Activated T-cell treated with anti-CD3 and anti-CD28 coated beads for 24 hours (primary cell): ENCODE measurements at places on chromosomes 1 and 21.

GRCh38 chr1:72369069-72369757 is 86.9 kb upstream of the NEGR1 start:
- no peak for DNase-seq

- no peak for DNase-seq
Observed at GRCh38 chr21:23861911-23862504, 1745.3 kb downstream of the MRPL39 start.

- DNase-seq, result no peak
Observed at GRCh38 chr1:179197690-179198297, 31.7 kb downstream of the ABL2 start.

DNA sequence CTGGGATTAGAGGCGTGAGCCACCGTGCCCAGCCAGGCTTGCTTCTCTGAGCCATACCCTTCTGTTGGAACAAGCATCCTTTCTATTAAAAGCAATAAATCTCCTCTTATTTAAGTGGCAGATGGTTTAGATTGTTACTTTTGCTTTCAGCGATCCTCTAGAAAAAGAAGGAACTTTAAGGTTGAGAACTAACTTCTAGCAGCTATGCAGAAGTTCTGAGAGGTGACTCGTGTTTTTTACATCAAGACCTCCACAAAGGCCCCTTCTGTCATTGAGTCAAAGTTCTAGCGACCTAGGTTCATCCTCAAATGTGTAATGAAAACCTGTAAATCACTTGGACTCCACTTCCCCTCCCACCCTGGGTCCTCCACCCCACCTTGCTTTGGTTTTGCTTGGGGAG is 30.8 kb downstream of the PLEKHO1 start:
- no peak for DNase-seq

GRCh38 chr1:85661767-85662166 is 46.5 kb downstream of the ZNHIT6 start:
- DNase-seq, result no peak

DNA sequence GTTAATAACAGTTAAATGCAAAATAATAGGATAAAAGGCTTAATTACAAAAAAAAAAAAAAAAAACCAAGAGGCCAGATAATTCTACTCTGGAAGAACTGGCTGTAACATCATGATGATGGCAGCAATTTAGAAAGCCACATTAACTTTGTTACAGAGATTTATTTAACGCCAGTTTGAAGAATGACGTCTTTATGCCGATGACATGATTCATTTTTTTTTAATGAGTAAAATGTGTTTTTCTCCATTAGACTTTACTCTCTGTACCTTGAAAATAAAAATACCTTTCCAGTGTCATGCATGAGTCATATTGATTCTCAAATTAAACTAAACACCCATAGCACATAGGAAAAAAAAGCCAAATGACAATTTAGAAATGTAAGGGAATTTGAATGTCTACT is 226.1 kb downstream of the RGS7 start:
- no peak for DNase-seq

- no peak for DNase-seq
Observed at GRCh38 chr1:160855181-160855981, 7.3 kb downstream of the CD244 start.

- DNase-seq, result no peak
Observed at GRCh38 chr1:36824390-36824861, 209.9 kb downstream of the GRIK3 start.

DNA sequence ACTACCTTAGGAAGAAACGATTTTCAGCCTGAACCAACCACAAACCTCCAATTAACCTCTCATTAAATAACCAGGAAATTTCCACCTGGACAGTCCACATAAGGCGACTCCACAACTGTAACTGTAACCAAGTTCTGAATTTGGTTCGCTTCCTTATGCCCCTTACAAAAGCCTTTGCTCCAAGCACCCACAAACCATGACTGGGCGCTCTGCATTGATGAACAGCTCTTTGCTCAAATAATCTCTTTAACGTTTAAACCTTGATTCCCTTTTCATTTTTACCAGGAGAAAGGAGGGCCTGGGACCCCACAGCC is 38.2 kb upstream of the ZNF124 start:
- DNase-seq, result no peak

- no peak for DNase-seq
Observed at GRCh38 chr21:15301014-15301413, 236.2 kb upstream of the NRIP1 start.

- DNase-seq, result no peak
Observed at GRCh38 chr1:52281518-52281917, 84.5 kb downstream of the CC2D1B start.

- no peak for DNase-seq
Observed at GRCh38 chr21:35732788-35733187, 327.5 kb downstream of the SETD4 start.

GRCh38 chr1:230794431-230794830 is 47.2 kb downstream of the CAPN9 start:
- DNase-seq, result no peak

- no peak for DNase-seq
Observed at GRCh38 chr21:44815852-44816628, 1.8 kb downstream of the SUMO3 start.

DNA sequence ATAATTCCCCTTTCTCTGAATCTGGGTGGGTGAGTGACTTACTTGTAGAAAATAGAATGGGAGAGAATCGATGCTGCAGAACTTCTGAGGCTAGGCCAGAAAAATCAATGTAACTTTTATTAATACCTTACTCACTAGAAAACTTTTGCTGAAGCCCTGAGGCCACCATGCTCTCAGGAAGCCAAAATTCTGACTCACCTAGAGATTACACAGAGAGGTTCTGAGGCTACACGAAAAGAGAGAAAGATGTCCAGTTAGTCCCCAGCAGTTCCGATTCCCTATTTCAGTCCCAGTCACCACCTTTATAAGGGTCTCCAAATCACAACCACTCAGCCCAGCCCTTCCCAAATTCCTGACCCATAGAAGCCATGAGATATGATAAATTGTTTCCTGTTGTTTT is 135.2 kb downstream of the NTPCR start:
- DNase-seq, result no peak

DNA sequence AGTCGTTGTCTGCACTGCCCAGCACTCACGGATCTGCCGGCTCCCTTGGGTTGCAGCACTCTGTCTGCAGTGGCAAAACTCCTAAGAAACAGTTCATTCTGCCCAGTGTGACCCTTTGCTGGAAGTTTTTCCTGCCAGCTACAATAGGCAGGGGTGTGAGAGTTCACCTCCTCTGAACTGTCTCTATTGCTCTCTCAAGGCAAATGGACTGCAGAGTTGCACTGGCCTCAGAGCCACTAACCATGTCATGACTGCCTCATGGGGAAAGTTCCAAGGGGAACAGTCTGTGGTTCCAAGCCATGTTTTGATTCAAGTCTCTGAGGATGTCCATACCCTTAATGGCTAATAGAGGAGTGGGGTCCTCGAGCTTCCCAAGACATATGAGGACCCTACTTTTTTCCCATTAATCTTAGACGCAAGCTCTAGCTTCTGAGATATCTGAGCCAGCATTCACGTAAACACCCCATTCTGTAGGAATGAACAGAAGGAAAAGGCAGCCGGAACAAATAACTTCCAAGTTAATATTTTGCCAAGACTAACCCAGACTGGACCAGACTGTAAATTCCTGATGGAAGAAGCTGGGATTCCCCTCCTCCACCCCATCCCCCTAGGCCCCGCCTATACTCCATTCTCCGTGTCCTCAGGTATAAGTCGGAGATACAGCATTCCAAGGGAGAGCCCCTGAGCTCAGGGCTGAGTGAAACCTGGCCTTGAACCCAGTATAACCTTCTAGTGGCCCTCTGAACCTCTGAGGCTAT is 93.8 kb upstream of the AKT3 start:
- no peak for DNase-seq

GRCh38 chr1:74363220-74363619 is 128.0 kb downstream of the TNNI3K start:
- DNase-seq, result no peak

GRCh38 chr1:22257290-22258275 is 114.7 kb upstream of the WNT4 start:
- DNase-seq, result no peak

- no peak for DNase-seq
Observed at GRCh38 chr1:47328992-47329391, 4.6 kb upstream of the CMPK1 start.

DNA sequence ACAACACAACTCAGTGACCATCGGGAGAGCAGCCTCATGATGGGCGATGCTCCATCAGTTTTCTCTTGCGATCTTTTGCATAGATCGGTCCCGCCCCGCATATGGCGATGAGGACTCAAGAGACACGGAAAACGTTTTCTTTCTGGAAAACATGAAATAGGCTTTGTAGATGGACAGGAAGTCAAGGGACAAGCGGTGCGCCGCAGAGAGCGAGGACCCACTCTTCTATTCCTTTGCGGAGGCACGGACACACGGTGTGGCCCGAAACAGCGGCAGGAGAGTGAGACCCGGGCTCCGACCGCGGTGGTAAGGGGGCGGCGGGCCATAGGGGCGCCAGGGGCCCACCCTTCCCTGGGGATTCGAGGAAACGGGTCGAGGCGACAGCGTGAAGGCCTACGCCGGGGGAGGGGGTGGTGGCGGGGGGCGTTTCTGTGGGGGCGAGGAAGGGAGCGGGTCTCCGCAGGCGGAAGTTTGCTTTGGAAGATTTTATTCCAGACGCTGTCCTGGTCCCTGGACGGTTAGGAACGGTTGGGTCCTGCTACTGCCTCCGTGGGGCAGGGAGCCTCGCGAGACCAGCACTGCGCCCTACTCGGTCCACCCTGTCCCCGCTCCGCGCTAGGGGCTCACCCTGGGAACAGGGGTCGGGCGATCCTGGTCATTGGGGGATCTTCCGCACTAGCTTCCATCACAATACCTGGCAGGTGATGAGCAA is 796 bp upstream of the TDRKH start:
- no peak for DNase-seq

DNA sequence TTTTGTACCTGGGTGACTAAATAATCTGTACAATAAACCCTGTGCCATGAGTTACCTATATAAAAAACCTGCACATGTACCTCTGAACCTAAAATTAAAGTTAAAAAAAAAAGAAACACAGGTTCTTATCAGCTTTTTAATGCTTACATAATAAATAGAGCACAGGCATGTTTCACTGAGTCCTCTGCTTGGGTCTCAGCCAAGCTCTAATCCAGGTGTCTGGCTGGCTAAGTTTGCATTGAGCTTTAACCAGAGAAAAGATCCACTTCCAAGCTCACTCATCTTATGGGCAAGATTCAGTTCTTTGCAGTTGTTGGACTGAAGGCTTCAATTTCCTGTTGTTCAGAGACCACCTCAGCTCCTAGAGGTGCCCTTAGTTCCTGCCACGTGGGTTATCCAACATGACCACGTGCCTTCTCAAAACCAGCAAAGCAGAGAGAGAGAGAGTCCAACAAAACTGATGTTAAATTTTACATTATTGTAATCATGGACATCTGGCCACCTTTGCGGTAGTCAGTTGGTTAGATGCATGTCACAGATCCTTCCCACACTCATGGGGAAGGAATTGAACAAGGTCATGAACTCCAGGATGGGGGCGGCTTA is 68.2 kb upstream of the TMPRSS2 start:
- DNase-seq, result no peak

DNA sequence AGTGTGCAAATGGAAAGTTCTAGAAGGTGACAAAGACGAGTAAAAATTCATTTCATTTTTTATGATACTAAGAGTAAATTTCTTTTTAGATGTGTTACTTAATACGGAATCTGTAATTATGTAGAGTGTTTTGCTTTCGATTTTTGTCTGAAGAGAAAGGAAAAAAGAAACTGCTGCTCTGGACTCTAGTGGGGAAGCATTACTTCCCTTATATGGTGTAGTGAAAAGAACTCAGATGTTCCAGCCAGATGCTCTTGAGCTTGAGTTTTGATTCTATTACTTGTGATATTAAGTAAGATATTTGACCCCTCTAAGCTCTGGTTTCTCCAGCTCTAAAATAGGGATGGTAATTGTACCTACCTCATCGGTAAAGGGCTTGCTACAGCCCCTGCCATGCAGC is 12.2 kb upstream of the GPR161 start:
- no peak for DNase-seq

DNA sequence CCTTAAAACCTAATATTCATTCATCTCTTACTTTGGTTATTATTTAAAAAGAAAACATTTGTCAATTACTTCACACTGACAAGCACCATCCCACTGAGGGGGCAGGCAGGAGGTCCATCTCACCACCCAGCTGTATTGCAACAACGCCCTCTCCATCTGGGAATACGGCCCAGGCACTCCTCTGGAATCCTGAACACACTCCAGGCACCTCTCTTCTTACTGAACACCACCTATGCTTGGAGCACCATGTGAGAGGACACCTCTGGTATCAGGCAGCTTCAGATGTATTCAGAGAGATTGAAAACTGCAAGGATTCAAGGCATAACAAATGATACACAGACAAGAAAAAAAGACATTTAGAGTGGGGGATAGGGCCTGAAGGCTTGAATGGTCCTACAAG is 147.1 kb downstream of the CACNA1E start:
- no peak for DNase-seq

DNA sequence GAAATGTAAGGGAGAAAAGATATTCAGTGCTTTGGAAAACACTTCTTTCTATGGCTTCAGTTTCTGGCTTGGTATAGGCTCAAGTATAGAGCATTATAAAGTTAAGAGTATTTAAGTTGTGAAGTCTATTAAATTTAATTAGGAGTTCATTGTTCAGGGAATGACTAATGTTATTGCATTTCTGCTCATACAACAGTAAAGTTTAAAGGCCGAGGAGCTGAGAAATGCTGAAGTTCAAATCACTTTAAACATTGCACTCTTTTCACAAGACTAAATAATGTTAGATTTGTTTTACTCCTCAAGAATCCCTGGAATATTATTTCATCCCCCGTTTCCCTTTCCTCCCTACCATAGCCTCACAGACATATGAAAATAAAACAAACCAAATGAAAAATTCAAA is 30.1 kb downstream of the RGS5 start:
- no peak for DNase-seq

DNA sequence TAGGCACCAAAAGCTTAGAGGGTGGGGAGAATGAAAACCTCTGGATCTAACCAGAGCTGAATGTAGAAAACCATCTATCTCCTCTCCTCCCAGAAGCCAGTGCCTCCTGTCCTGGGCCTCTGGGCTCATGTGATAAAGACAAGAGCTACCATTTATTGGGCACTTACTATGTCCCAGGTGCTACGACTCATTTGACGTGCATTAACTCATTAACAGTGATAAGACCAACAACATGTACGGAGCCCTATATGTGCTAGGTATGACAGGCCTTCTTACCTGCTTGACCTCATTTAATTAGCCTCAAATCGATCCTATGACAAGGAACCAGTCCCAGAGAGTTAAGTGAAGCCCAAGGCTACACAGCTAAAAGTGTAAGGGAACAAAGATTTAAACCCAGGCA is 19.7 kb downstream of the CAPZB start:
- no peak for DNase-seq

- no peak for DNase-seq
Observed at GRCh38 chr1:245648749-245649522, 494.2 kb downstream of the KIF26B start.

GRCh38 chr1:111241797-111242196 is 14.3 kb downstream of the CHI3L2 start:
- DNase-seq, result no peak

GRCh38 chr1:7010534-7011200 is 225.4 kb downstream of the CAMTA1 start:
- no peak for DNase-seq

GRCh38 chr1:172254521-172255222 is 165.8 kb upstream of the C1orf105 start:
- no peak for DNase-seq
